ENCODE measurements at places on chromosomes 12 and 14. TPM values are rescaled to one million over a fixed set of nuclear protein-coding genes. Genes with fewer than 3 reads are reported as not detected.

DNA sequence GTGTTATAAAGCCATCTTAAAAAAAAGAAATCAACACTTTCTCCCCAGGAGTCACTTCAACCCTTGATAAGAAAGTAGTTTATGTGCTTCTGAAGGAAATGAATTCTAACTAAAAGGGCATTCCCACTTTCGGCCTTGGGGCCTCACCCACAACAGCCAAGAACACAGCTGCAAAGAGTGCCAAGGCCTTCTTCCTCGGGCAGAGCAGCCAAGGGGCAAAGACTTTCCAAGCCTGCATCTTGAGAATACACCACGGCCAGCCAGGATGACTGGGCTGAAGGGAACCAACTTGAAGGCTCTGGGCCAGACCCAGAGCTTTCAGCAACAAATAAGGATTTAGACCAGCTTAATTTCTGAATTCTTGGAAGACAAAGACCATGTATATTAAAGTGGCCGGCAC, 60.4 kb upstream of the FOXN3 start:
- peak; percentile 41 for DNase-seq

DNA sequence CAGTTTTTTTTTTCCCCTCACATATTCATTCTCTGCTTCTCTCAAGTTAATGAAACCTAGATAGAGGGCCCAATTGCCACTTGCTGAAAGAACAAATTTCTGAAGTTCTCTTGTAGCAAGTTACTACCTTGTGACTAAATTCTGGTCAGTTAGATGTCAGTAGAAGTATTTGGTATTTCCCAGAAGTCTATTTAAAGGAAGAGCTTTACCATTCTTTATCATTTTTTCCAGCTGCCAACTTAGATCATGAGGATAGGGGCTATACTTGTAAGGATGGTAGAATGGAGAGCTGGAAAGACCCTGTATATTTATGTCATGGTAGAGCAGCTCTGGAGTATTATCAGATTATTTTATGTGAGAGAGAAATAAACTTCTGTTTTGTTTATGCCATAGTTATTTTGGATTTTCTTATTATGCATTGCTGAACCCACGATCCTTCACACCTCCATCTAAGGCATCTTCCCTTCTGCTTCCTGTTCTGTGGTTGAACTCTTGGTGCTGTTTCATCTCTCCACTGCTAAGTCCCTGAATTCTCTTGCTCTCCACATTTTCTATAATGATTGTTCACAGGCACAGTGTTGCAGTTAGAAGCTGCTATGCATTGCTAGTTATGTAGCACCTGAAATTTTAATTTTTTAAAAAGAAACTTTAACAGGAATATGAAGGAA, 25.9 kb downstream of the FUT8 start:
- no peak for DNase-seq

DNA sequence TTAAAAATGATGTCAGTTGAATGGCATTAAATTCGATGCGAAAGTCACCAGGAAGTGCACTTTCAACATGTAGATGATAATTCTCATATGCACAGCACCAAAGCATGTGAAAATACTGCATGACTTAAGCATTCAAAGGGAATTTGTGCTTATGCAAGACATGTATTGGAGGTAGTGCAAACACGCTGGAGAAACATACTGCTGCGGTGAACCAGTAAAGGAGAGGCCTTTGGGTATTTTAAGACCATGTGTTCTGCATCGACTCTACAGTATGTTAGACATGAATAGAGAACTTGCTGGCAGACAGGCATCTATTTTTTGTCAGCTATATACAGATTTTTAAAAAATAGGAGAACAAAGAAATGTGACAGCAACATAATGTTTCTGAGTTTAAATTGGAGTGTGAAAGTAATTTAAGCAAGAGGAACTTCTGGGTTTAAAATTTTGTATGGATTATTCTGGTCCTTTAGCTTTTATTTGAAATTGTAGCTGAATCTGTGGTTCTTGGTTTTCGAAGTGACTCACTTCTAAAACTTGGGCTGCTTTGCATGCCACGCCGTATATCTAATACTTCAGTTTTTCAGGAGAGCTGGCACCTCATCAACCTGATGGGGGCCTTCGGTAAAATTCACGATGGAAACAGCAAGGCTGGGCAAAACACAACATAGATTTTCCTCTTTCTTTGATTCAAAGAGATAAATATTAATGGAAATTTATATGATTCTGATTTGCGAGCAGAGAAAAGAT, 408.7 kb downstream of the APAF1 start:
- DNase-seq: no peak

DNA sequence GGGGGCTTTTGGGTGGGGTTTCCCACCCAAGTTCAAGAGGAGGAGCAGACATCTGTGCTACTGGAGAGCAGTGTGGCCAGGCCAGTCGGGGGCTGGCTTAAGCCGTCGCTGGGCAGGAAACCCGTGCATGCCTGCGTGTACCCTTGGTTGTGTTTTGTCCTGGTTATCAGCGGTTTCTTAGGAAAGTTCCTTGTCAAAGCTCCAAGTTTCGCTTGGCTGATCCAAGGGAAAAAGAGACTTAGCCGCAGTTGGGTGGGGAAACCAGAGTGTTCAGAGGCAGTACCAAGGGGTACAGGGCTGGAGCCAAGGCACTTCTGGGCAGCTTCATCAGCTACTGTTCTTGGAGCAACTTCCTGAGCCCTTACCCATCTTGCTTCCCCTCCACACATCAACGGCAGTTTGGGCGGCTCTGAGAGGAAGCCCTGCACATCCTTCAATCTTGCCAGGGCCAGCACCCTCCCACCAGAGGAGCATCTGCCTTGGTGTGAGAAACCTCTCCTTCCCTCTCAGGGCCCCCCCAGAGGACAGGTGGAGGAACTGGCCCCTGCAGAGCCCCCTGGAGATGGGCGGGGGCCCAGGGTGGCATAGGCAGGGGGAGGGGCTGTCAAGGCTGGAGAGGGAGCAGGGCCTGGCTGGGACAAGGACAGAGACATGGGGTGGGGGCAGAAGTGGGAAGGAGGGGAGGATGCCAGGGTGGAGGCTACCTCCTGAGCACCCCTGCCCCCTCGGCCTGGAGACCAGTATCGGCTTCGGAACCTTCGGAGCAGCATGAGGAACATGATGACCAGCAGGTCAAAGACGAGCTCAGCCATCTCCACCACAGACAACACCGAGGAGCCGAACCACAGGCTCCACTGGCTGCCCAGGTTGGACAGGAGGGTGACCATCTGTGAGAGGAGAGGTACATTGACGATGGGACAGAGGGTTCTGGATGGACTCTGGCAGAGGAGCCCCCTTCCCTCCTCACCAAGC, 5.8 kb upstream of the TNFRSF1A start:
- peak; percentile 73 for DNase-seq

CDCA4 gene
- 4.3 TPM for total RNA-seq

DNA sequence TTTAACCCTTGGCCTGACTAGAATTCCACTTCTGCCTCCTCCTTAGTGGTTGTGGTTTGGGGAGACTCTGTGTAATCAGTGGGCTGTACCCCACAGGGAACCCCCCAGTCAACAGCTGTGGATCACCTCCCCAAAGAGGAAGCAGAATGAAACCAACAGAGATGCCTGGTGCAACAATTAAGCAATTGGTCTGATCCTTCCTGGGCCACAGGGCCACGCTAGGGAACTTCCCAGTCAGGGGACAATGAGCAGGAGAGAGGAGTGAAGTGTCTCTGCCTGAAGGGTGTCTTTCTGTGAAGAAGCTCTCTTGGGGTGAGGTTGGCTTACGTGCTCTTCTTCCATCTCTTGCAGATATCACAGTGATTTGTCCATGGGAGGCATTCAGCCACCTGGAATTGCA, 8.2 kb downstream of the PDE6H start:
- DNase-seq: no peak
